ENCODE measurements at places on chromosomes 6 and 20.

GRCh38 chr20:31676609-31676989 lies 38.9 kb downstream of the COX4I2 start:
- no peak overlapping the region for H3K4me3 ChIP-seq
- H3K36me3 ChIP-seq: no peaks in the 10 kb centered on the region
- DNase-seq: no peak
- H3K4me1 ChIP-seq: peaks cover 62% of the 10 kb centered on the region
- H3K27me3 ChIP-seq: no peaks in the 10 kb centered on the region

- H3K4me3 ChIP-seq: no peak overlapping the region
- no peak overlapping the region for H3K27ac ChIP-seq
- no peaks in the 10 kb centered on the region for H3K36me3 ChIP-seq
- H3K27me3 ChIP-seq: no peaks in the 10 kb centered on the region
Measured at GRCh38 chr20:35756404-35756803, 14.3 kb upstream of the RBM39 start.

GRCh38 chr6:124963416-124963785 lies 1.2 kb downstream of the RNF217 start:
- H3K27ac ChIP-seq: peak overlapping the region; percentile 86
- H3K36me3 ChIP-seq: no peaks in the 10 kb centered on the region
- peak overlapping the region; percentile 71 for H3K4me3 ChIP-seq
- H3K27me3 ChIP-seq: no peaks in the 10 kb centered on the region
- H3K4me1 ChIP-seq: no peaks in the 10 kb centered on the region

DNA sequence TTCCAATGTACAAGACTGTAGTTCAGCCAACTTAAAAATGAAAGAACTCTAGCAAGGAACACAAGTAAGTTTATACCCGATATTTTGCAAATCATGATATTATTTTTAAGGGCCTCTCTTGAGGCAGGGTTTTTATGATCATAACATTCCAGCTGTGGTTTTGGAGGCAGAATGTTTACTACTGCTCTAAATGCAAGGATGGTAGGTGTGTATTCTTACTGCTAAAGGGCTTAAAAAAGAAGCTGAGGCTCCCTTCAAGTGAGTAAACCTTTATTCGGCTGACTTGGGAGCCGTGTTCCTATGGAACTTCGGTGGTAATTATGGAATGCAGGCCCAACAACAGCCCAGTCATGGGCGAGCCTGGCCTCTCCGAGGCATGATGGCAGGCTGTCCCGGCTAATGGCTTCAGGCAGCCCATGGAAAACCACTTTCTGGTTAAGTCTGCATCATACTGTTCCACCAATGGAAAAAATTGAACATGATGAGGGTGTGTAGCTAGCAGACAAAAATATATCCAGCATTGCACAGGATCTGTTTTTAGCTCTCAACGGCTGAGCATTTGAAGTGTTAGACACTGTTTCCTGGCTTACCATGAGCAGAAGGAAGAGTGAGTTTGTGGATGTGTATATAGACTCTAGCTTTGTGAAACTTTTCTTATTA lies 111.5 kb downstream of the TIAM2 start:
- no peaks in the 10 kb centered on the region for H3K36me3 ChIP-seq
- H3K27me3 ChIP-seq: no peaks in the 10 kb centered on the region
- no peaks in the 10 kb centered on the region for H3K4me1 ChIP-seq
- DNase-seq: no peak
- no peak overlapping the region for H3K4me3 ChIP-seq

GRCh38 chr6:34300332-34300751 lies 51.5 kb upstream of the SMIM29 start:
- no peak for DNase-seq
- H3K36me3 ChIP-seq: no peaks in the 10 kb centered on the region
- H3K27me3 ChIP-seq: no peaks in the 10 kb centered on the region
- H3K4me3 ChIP-seq: no peak overlapping the region

- H3K4me1 ChIP-seq: peaks cover 9% of the 10 kb centered on the region
- H3K36me3 ChIP-seq: no peaks in the 10 kb centered on the region
- H3K4me3 ChIP-seq: no peak overlapping the region
- DNase-seq: no peak
- H3K27ac ChIP-seq: no peak overlapping the region
Measured at GRCh38 chr20:10219993-10220750, 1.5 kb downstream of the SNAP25 start.

- H3K4me3 ChIP-seq: no peak overlapping the region
- H3K27ac ChIP-seq: no peak overlapping the region
- H3K36me3 ChIP-seq: no peaks in the 10 kb centered on the region
- peaks cover 20% of the 10 kb centered on the region for H3K27me3 ChIP-seq
- DNase-seq: no peak
Measured at GRCh38 chr6:1387538-1387875, 1.9 kb upstream of the FOXF2 start.
